Activated T-cell treated with anti-CD3 and anti-CD28 coated beads, Interleukin-2, amount 50 U/mL, for 72 hours (primary cell): ENCODE measurements at places on chromosomes 12 and 14. TPM values are rescaled to one million over a fixed set of nuclear protein-coding genes. Genes with fewer than 3 reads are reported as not detected.

Gene KRT71
- not detected for total RNA-seq

Gene RNASE3
- total RNA-seq = not detected

Gene TSPAN19
- total RNA-seq = not detected

Gene RARG
- total RNA-seq = 36.7 TPM

Gene NINJ2
- total RNA-seq = 3.0 TPM

Gene KRT78
- not detected for total RNA-seq

Gene SERPINA4
- not detected for total RNA-seq
